ENCODE measurements at places on chromosomes 3 and 15. TPM values are rescaled to one million over a fixed set of nuclear protein-coding genes. Genes with fewer than 3 reads are reported as not detected.
A peak's percentile ranks its signal among the peaks of the same experiment; 100 is the strongest.

HRH1 gene
- 2.1 TPM for polyA plus RNA-seq

DNA sequence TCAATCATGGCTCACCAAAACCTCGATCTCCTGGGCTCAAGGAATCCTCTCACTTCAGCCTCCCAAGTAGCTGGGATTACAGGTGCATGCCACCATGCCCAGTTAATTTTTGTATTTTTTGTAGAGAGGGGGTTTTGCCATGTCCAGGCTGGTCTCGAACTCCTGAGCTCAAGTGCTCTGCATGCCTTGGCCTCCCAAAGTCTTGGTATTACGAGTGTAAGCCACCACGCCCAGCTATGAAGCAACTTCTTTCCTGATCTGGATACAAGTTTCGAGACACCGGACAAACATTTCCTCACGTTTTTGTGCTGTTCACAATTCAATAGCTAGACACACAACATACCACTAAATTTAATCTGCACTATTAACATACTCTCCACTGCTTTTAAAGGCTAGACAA lies 3.4 kb upstream of the SYNM start:
- no peak for DNase-seq

GRCh38 chr3:49383387-49383786 lies 25.2 kb upstream of the GPX1 start:
- DNase-seq, result no peak

- DNase-seq, result no peak
These were observed 15.3 kb downstream of the MRPL47 start for GRCh38 chr3:179589143-179589542.

PRR20G gene
- polyA plus RNA-seq, result not detected

DNA sequence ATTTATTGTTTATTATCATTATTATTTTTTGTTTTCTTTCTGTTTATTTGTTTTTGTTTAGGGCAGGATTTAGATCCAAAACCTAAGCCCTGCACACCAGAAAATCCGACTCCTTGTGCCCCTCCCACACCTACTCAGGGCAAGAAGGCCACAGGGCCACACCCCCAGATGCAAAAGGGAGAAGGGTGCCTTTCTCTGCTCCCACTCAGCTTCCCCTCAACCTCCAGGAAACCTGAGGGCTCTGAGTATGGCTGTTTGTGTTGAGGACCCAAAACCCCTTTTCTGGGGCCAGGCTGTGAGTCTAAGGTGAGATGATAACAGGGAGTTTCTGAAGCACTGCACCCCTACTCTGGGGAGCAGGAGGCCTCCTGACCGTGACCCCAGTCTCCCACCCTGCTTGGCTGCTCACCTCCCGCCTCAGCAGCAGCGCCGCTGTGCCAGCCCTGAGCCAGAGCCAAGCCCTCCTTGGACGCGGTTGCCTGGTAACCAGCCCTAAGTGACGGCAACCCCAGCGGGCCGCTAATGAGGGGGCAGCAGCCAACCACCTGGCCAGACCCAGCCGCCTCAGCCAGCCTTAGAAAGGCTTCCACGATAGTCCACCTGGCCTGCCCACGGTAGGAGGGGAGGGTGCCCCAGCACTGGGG lies 6.4 kb upstream of the C15orf39 start:
- DNase-seq, result peak; percentile 45

DNA sequence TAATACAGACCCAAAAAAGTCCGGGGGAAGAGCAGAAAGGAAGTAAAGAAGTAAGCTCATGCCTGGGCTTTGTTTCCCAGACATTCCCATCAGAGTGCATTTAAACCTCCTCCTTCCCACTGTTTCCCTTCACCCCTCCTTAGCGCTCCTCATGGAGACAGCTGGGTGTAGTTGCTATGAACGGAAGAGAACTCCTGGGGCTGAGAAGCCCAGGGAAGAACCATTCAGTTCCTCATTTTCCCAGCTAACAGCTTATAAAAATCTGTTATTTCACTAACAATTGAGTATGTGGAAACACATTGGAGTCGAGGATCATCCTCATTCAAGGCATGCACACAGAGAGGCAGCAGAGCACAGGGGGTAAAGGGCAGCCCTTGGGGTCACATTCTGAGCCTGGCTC lies 299.3 kb downstream of the SHQ1 start:
- DNase-seq, result peak; percentile 11

CPN2 gene
- 0.15 TPM for polyA plus RNA-seq

CCDC51 gene
- polyA plus RNA-seq, result 17.9 TPM

DNA sequence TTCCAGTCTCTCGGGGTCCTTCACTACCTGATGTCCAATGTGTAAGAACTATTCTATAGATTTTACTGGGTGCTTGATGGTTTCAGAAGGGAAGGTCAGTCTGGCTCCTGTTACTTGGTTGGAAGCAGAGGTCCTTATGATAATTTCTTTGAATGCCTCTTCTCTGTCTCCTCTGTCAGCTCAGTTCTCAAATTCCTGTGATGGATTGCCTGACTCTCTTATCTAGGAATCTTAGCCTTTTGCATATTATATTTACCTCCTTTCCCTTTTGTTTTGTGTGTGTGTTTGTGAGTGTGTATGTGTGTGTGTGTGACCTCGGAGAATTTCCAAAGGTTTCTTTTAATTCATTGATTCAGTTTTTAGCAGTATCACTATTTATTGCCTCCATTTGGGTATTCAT lies 88.2 kb downstream of the ARNT2 start:
- no peak for DNase-seq

- DNase-seq, result no peak
These were observed 68.8 kb upstream of the ALDH1A3 start for GRCh38 chr15:100810831-100811230.

GRCh38 chr3:124209426-124209825 lies 217.5 kb upstream of the ROPN1 start:
- no peak for DNase-seq

GRCh38 chr3:62027241-62027640 lies 346.1 kb downstream of the FEZF2 start:
- no peak for DNase-seq

- DNase-seq, result no peak
These were observed 2.3 kb upstream of the CFAP92 start for GRCh38 chr3:128996200-128996599.

GRCh38 chr3:61628636-61629035 lies 67.3 kb downstream of the PTPRG start:
- no peak for DNase-seq

DNA sequence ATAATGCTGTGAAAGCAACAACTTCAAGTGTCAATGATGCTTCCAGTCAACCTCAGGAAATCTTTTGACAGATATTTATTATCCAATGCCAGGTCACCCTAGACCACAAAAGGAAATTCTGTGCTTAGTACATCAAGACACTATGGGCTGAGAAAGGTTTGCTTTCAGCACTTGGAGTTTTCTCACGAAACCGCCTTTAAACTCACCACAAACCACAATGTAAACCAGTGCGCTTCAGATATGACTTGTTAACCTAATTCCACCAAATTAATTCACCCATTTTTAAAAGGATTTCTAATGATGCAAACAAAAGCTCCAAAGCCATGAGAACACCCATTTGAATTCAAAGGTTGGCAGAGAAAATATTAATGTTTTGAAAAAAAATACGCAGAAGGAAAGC lies 292.9 kb upstream of the NR2F2 start:
- no peak for DNase-seq

DNA sequence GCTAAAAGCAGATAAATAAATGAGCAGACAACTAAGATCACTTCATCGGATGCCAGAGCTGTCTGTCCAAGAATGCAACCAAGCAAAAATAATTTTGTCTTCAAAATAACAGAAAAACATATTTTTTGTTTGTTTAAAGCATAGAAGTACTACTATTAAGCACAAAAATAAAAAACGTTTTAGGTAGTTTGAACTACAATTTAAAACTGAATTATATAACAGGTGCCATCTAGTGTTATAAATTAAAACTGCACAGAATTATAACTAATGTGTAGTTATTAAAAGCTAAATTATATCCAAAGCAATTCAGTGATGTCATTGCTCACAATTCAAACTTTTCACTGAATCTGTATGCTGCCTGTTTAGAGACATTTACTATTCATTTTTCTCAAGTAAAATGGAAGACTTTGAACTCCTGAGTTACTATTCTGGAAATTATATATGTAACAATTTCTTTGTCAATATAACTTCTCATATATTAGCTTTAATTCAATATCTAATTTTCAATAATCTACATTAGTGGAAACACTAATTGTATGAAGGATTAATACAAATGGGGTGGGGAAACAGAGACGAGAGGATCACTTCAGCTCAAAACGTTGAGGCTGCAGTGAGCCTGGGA lies 29.5 kb downstream of the LINS1 start:
- DNase-seq, result peak; percentile 58

All from muscle of leg (tissue), 16 donors.